NCI-H1417 treated with DMSO at 0.1 percent for 48 hours (cell line): ENCODE measurements at places on chromosomes 12 and 14.

DNA sequence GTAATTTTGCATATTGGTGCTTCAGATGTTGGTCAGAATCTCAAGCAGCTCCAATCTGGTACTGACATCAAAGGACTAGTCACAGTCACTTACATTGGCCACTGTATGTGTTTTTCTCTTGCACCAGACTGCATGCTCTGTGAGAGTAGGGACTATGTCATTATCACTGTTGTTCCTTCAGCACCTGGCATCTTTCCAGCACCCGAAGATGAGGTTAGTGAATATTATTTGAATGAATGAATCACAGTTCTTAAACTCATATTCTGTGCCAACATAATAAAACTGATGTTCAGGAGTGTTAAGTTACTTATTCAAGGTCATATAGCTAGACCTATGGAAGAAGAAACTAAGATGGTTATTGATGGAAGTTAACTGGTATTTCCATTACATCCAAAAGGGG lies 204.5 kb upstream of the TBX3 start:
- no peak for DNase-seq

DNA sequence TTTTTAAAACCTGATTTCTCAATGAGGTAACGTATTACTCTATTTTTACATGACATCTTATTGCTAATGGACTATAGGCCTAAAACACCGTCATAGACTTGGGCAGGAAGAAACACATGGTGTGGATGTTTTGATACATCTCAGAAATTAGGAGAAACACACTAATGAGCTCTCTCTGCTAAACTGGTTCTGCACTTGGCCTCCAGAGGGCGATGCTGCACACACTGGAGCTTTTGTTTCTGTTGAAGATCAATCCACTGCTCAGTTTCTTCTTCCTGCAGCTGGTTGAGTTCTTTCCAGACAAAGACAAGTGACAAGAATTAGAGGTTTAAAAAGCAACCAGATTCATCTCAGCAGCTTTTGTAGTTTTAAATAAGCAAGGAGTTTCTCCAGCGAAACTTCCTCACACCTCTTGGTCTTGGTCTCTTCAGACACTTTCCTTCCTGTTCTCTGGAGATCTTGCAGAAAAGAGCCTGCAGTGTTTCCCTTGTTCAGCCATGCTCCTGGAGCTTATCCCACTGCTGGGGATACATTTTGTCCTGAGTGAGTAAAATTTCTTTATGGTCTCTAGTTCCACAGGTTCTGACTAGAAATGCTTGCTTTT lies 178.5 kb upstream of the OR4E1 start:
- DNase-seq: no peak

- no peak for DNase-seq
These were observed 78.2 kb upstream of the OSBPL8 start for GRCh38 chr12:76637807-76638206.

GRCh38 chr12:98296462-98297079 lies 218.8 kb upstream of the TMPO start:
- no peak for DNase-seq

DNA sequence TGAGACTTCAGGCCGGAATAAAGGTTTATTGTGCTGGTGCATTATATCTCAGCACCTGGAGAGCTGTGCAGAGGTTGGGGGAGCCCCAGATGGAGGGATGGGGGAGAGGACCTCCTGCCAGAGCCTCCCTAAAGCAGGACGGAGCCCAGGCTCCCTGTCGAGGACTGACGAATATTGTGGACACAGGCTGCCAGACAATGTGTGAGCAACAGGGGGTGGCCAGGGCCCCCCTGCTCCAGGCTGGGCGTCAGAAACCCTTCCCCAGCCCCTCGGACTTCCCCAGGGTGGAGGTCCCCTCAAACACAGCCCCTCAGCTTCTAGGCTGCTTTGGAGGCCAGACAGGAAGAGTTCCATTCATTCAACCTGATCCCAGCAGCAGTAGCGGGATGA lies 8.0 kb downstream of the TMEM119 start:
- no peak for DNase-seq

DNA sequence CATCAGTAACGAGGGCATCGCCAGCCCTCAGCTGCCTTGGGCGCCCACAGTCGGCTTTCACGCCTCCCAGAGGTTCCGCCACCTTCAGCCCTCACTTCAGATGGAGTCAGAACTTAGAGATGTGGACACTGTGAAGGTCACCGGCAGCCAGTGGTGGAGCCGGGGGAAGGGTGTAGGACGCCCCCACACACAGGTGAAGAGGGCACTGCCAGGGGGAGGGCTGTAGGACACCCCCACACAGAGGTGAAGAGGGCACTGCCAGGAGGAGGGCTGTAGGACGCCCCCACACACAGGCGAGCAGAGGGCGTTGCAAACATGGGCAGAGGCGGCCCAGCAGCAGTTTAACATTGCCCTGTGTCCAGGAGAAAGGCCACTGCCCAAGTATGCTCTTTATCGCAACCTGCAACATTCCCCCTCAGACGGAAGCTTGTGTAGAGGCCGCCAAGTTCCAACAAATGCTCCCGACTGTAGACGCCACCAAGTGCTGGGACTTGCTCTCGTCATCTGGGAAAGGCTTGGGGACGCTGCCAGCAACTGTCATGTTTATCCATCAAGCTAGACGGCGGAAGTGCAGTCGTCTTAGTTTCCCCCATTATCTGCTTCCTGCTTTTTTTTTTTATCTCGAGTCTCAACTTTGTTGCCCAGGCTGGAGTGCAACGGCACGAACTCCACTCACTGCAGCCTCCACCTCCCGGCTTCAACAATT lies 4.9 kb upstream of the ANKLE2 start:
- no peak for DNase-seq

DNA sequence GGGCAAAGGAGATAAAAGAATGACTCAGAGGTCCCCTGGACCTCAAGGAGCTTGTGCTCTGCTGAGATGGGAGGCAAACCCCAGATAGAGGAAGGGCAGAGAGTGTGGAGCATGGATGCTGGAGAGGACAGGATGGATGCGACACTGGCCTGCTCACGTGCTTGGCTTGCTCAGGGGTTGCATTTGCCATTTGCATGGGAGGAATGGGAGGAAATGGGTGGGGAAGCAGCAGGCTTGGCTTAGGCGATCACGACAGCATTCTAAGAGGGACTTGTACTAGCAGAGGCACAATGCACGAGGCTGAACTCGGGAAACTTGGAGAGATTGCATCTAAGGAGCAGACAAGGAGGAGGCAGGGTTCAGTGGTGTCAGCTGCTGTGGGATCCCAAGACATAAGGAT lies 19.8 kb downstream of the CD9 start:
- DNase-seq: no peak

DNA sequence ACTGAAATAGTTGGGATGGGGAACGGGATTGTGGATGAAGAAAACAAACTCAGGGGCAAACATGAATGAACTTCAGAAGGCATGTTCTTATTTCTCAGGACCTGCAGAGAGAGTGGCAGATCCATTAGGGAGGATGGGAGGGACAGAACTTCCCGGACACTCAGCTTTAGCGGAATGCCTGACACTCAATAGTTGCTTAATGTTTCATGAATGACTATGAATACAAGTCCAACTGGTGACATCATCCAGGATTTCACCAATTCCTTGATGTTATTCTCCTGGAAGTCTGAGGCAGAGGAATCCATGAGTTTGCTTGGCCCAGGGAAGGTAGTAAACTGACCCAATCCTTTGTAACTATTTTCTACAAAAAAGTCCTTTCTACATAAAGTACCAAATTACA lies 37.8 kb upstream of the LRRC10 start:
- no peak for DNase-seq

DNA sequence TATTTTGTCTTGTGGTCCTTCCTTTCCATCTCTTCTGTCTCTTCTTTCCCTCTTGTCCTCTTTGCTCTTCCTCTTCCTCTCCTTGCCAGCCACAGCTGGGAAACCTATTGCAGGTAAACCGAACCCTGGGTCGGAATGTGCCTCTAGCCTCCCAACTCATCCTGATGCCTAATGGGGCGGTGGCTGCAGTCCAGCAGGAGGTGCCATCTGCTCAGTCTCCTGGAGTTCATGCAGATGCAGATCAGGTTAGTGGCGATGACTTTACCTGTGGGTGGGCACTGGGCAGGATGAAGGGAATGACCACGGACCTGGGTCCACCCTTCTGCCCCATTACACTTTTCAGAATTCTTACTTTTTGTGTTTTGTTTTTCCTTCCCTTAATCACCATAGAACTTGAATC lies 8.2 kb downstream of the PHC1 start:
- DNase-seq: no peak

DNA sequence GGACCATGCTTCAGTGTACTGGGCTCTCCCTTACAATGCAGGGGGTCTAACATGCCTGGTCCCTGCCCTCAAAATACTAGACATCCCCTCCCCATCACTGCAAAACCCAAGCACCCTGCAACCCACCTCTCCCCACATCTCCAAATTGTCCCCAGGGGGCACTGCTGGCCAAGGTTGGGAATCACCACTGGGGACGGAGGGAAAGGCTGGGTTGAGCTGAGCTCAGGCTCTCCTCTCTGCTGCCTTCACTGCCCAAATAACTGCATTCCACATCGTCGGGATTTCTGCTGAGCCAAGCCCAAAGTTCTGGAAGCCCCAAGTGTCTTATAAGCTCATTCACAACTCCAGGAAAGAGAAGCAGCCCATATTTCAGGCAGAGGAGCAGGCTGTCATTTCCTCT lies 69.6 kb downstream of the NT5DC3 start:
- DNase-seq: no peak

DNA sequence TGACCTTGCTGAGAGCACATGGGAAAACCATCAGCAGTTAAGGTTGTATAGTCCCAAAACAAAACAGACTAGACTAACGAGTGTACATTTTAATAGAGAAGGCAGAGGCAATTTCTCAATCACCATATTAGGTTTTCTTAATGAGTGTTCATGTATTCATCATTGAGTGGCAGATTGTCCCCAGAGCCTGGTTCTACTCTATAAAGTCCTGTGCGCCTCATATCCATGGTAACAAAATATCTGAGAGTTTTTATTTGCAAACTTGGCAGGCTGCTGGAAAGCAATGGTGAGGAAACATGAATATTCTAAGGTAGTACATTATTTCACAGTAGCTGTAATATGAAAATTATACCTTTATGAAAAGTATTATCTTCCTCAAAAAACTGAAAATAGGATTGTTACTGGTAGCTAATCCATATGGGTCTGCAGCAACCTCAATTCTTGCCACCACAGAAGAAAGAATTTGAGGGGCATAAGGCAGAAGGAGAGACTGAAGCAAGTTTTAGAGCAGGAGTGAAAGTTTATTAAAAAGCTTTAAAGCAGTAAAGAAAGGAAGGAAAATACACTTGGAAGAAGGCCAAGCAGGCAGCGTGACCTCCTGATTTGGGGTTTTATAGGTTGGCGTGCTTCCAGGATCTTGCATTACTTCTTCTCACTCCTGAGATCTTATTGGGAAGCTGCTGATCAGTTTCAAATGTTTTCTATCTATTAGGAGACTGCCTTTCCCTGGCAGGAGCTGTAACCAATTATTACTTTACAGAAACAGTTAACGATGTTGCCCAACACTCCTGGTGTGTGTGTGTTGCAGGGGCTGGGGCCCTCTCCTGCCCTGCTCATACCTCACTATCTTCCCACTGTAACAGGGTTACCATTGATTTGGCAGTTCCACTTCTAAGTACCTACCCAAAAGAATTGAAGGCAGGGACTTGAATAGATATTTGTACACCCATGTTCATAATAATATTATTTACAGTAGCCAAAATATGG lies 154.0 kb upstream of the NUDT4 start:
- DNase-seq: no peak

- no peak for DNase-seq
These were observed 7.6 kb upstream of the KERA start for GRCh38 chr12:91065396-91065795.

GRCh38 chr12:28374556-28374955 lies 184.3 kb downstream of the CCDC91 start:
- DNase-seq: no peak

GRCh38 chr12:32811686-32812392 lies 56.1 kb upstream of the YARS2 start:
- no peak for DNase-seq

GRCh38 chr14:25521616-25522015 lies 471.7 kb upstream of the STXBP6 start:
- DNase-seq: no peak

- no peak for DNase-seq
These were observed 16.7 kb downstream of the SPPL3 start for GRCh38 chr12:120887253-120888043.

- no peak for DNase-seq
These were observed 246.4 kb downstream of the CACNA1C start for GRCh38 chr12:2299206-2299605.

DNA sequence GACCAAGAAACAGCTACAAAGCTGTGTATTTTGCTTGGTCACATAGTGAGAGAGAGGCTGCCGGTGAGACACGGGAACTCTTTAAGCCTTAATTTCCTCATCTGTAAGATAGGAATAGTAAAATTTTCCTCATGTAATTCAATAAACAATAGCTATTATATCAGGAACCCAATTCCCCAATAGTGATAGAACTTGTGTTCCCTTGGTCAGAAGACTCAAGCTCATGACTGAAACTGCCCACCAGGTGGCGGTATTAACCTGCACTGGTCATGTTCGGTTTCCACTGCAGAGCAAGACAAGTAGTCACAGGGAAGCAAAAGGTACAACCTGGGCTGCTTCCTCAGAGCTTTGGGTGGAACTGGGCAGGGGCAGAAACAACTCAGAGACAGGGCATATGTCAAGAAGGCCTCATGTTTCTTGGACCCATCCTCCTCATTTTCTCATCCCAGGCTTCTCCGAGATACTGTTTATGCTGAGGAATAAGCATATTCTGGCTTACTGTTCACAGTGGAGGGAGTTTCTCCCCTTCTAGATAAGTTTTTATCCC lies 4.2 kb upstream of the AJUBA start:
- peak; percentile 32 for DNase-seq

- DNase-seq: no peak
These were observed 62.1 kb downstream of the WDR20 start for GRCh38 chr14:102201776-102202175.

GRCh38 chr14:32986791-32987540 lies 48.3 kb downstream of the NPAS3 start:
- DNase-seq: no peak

DNA sequence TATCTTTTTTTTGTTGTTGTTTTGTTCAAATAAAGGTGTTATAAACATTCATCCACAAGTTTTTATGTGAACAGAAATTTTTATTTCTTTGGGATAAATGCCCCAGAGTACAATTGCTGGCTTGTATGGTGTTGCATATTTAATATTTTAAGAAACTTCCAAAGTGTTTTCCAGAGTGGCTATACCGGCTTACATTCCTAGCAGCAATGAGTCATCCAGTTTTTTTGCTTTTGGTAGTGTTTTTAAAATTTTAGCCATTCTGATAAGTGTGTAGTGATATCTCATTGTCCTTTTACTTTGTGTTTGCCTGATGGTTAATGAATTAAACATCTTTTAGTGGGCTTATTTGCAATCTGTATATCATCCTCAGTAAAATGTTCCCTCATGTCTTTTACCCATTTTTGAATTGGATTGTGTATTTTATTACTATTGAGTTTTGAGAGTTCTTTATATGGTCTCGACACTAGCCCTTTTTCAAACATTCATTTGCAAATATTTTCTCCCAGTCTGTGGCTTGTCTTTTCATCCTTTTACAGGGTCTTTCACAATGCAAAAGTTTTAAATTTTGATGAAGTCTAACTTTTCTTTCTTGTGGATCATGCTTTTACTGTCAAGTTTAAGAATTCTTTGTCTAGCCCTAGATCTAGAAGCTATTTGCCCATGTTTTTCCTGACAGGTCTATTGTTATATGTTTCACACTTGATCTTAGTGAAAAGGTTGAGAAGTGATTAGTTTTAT lies 29.5 kb downstream of the PPP4R4 start:
- DNase-seq: no peak
